ENCODE measurements at places on chromosomes 1 and 21.

GRCh38 chr1:102640872-102641271 lies 467.4 kb downstream of the COL11A1 start:
- DNase-seq, result no peak

- DNase-seq, result no peak
Observed at GRCh38 chr21:25412100-25412499, 195.2 kb downstream of the MRPL39 start.

GRCh38 chr1:106700211-106700610 lies 356.3 kb upstream of the PRMT6 start:
- no peak for DNase-seq

- DNase-seq, result peak; percentile 22
Observed at GRCh38 chr1:119859647-119860046, 36.7 kb downstream of the ADAM30 start.

DNA sequence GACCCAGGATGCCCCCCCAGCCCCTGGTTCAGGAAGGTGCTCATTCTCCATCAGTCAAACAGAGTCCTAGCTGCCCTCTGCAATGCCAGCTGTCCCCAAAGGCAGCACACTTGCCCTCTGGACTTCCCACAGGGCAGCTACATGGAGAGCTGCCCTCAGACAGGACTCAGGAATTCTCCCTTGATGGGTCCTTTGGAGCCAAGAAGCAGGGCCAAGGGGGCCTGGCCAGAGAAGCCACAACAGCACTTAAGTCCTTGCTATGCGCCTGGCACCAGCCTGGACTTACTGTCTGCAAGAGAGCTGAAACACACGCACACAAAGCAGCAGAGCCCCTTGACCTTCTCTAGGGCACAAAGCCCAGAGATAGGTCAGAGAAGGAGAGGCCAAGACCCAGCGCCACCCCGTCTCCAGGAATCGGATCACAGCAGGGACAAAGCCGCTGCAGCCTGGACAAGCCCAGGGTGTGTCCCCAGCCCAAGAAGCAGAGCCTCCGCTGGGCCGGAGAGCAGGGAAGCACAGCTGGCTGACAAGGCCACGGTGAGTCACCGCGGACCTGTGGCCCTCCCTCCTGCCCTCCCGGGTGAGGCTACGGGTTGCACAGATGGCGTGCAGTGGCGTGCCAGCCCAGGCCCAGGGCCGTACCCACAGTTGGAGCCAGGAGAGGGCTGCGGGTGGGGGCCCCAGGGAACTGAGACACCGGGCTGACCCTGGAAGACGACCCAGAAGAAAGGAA lies 1.7 kb downstream of the WNT9A start:
- no peak for DNase-seq

- DNase-seq, result no peak
Observed at GRCh38 chr1:207695891-207696290, 51.0 kb downstream of the CR1L start.

DNA sequence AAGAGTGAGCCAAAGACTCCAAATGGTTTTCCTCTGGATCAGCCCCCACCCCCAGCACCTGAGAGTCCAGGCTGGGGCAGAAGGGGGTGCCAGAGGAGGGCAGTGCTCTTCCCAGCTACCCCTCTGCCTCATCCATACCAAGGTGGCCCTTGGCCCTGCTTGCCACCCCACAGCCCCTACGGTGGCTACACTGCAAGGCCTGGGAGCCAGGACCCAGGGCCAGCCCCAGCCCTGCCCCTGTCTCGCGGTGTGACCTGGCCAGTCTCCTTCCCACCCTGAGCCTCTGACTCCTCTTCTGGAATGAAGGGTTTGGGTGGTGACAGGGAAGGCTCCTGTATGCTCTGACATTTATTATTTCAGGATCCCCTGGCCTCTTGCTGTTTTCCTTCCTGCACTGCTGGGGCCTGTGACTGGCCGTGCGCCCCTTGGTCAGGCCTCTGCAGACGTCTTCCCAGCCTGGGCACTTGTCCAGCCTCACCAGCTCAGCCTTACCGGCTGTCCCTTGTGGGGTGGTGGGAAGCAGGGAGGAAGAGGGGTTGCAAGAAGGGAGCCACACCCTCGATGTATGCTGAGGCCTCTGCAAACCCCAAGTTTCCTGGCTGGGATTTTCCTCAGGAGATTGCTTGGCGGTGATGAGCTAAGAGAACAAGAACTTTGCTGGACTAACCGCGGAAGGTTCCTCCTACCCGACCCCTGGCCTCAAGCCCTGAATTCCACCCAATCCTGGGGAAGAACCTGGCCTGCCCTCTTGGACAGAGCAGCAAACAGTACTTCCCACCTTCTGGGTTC lies 13.5 kb downstream of the ASAP3 start:
- DNase-seq, result no peak

- no peak for DNase-seq
Observed at GRCh38 chr1:118914379-118915161, 73.6 kb downstream of the TBX15 start.

DNA sequence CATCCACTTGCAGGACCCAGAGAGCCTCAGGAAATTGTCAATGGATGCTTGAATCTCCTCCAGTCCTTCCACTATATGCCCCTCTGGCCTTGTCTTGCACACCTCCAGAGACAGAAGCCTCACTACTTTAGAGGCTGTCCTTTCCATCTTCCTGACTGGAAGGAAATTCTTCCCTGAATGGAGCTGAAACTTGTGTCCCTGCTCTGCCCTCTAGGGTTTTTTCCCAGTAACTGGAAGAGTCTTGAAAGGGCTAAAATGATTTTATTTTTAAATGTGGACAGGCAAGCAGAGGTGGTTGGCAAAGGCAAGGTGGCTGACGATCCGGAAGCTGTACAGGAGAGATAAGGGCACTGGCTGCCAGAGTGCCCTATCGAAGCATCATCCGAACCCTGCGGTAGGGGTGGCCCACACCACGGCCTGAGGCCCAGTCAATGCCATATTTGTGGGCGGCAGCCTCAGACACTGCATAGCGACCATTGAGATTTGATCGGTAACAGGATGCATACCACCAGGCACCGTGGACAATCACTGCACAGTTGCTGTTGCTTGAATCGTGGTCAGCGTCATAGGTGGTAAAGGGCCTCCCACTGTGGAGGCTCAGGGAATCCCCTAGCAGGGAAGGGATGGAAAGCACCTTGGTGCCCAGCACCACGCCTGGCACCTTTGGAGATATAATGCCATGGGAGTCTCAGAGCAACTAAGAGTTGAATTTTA lies 2.3 kb upstream of the MAP3K6 start:
- peak; percentile 22 for DNase-seq

GRCh38 chr1:109716570-109717090 lies 4.6 kb downstream of the GSTM5 start:
- DNase-seq, result no peak

DNA sequence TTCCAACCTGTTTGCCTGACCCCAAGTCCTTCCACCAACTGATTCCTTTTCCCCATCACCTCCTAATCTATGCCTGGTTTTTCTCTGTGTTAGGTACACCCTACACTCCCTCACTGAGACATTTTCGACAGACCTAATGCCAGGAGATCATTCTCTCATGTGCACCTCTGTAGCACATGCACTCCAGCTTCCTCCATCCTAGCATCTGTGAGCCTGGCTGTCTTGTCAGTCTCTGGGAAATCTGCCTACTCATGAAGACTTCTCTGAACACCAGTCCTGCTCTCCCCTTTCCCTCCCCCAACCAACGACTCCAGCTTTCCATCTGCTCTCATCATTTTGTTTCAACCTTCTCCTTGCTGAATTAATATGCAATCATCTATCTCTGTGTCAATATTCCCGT lies 987 bp downstream of the MED8 start:
- DNase-seq, result no peak

DNA sequence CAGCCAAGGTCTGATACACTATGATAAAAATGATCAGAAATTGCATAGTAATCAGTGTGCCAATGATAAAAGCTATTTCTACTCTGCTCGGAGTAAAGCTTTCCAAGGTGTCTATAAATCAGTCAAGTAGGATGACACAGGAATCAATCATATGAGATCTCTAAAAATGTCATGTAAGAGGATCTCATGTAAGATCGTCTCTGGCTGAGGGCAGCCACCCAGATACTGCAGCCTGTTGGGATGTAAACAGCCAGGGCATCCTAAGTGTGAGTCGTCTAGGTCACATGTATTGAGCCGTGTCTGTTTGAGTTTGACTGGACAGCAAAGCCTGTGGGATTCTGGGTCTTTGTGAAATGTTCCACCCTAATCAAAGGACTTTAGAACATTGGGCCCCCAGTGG lies 2.8 kb upstream of the TEX35 start:
- no peak for DNase-seq

GRCh38 chr1:115092175-115092574 lies 2.9 kb upstream of the TSPAN2 start:
- DNase-seq, result no peak

- DNase-seq, result no peak
Observed at GRCh38 chr1:202018468-202019234, 8.3 kb downstream of the ELF3 start.

DNA sequence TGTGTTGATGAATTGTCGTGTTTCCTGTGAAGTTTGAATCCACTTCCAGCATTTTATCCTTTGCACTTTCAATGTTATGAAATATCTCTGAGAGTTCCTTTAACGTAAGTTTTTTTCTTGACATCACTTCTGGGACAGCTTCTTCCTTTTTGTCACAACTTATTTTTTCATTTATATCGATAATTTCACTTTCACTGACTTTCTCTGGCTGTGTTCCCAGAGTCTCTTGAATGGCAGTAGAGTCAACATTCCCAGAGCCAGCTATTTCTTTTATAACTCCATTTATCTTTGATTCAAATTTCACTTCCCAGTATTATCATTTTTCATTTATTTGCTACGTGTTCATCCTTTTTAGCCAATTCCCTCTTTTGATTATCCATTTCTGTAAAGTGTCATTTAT lies 256.5 kb downstream of the PAPPA2 start:
- no peak for DNase-seq

GRCh38 chr1:204147406-204148383 lies 4.1 kb downstream of the ETNK2 start:
- no peak for DNase-seq

DNA sequence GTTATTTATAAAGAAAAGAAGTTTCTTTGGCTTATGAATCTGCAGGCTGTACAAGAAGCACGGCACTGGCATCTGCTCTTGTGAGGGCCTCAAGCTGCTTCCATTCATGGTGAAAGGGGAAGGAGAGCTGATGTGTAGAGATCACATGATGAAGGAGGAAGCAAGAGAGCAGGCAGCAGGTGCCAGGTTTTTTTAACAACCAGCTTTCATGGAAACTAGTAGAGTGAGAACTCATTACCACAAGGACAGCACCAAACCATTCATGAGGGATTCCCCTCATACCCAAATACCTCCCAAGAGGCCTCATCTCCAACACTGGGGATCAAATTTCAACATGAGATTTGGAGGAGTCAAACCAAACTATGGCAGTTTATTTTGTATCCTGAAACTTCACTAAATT lies 85.8 kb upstream of the CAMK1G start:
- no peak for DNase-seq

DNA sequence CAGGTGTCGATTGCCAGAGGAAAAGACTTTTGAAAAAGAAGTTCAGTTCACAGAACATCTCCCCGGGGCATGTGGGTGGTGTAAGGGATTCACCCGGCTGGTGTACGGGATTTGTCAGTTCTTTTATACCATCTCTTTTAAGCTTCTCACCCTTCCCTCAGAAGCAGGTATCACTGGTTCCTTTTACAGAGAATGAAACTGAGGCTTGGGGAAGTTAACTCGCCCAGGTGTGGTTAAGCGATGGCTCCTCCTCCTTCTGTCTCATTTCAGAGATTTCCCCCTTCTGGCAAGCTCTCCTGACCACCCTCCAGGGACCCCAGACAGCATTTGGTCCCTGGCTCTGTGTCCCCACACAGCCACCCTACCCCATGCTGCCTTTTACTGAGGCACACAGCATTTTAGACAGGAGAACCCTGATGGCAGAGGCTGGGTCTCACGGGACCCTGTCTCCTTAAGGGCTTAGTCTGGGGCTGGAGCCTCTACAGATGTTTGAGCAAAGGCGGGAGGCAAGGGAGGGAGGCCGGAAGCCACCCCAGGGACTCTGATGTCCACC lies 2.8 kb upstream of the ECE1 start:
- DNase-seq, result no peak

DNA sequence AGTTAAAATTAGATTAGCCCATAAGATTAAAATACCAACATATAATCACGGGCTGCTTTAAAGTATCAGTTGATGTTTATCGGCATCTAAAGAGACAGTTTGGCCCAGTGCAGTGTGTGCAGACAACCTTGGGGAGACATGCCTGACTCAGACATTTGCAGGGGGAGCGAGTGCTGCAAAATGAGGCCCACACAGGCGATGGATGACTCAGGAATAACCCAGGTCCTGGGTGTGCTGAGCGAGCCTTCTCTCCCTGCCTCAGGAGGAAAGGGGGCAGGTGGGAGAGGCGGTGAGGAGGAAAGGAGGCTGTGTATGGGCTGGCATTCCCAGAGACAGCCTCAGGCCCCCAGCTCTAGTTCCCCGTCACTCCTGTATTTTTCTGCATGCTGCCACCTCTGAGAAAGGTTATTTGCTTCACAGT lies 9.0 kb downstream of the SLC9A1 start:
- no peak for DNase-seq

GRCh38 chr1:65310078-65310587 lies 790 bp downstream of the DNAJC6 start:
- no peak for DNase-seq

DNA sequence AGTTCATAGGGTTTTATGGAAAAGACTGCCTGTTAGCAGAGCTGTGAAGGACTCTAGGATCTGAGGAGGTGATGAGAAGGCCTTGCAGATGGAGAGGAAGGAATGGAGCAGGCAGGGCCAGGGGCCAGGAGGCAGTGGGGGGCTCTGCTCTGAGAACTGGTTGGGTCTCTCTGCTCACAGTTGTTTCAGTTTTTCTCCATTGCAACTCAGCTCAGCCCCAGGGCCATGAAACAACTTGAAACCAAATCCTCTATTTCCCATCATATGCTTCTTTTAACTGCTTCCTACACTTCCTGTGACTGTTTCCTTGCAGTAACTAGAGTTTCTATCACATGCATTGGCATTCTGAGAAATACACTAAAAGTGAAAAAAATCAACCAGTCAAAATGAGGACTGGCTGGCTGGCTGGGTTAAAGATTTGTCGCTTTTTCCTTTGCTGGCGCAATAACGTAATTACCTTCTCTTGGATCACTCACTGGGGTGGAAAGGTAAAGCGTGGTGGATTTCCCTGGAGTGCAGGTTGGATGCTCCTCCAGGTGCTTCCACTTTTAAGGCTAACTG lies 172.0 kb downstream of the CDC7 start:
- DNase-seq, result no peak

DNA sequence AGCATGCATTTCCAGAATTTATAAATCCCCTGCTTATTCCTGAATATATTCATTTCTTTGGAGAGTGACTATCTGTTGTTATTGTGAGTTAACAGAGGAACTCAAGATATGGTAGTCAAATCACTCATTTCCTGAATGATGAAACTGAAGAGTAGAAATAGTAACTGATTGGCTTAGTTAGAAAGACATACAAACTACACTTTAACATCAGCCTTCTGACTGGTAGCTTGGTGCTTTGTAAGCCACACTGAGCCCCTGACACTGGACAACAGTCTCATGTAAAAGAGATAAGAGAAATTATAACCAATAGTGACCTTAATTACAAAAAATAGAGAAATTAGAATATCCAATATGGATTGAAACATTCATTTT lies 4.8 kb downstream of the GBP7 start:
- no peak for DNase-seq
